ENCODE measurements at places on chromosomes 11 and 22. TPM values are rescaled to one million over a fixed set of nuclear protein-coding genes. Genes with fewer than 3 reads are reported as not detected.
A peak's percentile ranks its signal among the peaks of the same experiment; 100 is the strongest.

DNA sequence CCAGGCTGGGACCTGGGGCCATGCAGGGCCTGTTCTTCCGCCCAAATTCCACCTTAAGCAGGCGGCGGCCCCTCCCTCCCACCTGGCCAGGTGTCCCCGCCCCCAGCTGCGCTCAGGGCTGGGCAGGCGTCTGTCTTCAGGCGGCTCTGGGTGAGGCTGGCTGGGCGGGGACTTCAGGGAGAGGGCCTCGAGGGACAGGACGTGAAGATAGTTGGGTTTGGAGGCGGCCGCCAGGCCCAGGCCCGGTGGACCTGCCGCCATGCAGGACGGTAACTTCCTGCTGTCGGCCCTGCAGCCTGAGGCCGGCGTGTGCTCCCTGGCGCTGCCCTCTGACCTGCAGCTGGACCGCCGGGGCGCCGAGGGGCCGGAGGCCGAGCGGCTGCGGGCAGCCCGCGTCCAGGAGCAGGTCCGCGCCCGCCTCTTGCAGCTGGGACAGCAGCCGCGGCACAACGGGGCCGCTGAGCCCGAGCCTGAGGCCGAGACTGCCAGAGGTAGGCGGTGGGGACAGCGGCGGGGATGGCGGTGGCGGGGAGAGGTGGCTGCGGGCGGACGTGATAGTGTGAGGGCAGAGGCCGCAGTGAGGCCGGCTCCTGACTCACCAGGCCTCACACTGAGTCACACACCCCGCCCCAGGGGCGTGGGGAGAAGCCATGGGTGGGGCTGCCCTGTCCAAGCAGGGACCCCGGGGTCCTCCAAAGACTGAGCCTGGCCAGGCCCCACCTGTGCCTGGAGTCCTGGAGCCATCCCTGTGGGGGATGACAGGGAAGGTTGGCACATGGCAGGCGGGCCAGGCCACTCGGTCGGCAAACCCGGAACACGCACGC lies at the start of gene PKP3:
PKP3 (plus strand) TSS at position 176 of the 824 bp plus-strand sequence; CDS start at position 260, 84 bp downstream.
- no peak for DNase-seq

GRCh38 chr11:30821438-30821965 lies 235.3 kb upstream of the MPPED2 start:
- no peak for DNase-seq

DNA sequence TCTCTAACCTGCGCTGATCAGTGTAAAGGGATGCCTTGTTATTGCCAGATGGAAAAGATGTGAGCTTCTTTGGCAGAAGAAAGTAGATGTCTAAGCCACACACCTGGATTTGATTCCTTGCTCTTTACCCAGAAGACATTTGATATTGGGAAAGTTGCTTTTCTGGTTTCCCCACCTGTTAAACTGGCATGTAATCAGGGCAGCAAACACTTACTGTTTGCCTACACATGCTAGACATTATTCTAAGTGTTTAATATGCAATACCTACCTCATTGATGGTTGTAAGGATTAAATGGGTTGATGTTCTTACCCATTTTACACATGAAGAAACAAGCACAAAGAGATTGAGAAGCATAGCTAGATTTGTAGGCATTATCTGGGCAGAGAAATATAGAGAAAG lies 16.6 kb downstream of the ASRGL1 start:
- DNase-seq = no peak

DNA sequence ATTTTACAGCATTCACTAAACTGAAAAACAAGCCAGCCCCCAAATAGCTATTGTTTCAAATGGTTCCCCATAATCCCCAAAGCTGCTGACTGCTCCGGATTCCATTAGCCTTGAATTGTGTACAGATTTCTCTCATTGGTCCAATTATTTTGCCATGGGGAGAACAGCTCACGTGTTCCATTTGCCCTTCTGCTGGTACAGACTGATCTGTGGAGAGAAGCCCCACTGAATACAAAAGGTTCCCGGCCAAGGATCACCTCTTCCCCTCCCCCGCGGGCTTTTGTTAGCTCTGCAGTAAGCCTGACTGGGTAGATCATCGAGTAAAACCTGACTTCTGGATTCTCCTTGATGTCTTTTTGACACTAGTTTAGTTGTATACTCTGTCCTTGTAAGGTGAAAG lies 9.1 kb upstream of the MAPK8IP1 start:
- DNase-seq = peak; percentile 14

DNA sequence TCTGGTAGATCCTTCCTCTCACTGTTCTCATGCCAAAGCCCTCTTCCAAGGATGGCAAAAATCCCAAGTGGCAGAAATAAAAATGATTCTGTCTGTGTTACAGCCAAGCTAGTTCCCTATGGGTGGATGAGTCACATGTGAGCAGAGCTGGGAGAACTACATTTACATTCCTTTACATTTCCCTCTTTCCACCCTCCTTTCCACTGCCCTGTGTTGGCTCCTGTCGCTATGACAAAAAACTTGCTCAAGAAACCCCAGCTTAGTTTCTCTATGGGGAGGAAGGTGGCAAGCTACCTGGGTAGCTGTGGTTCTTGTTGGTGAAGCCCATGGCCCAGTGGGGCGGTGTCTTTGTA lies 10.2 kb upstream of the DDB2 start:
- DNase-seq = no peak

Gene RASL10A
- 0.27 TPM for total RNA-seq

Gene RIC3
- not detected for total RNA-seq

Gene GRAP2
- total RNA-seq = 0.24 TPM
